Activated naive CD4-positive, alpha-beta T cell treated with anti-CD3 and anti-CD28 coated beads for 36 hours (primary cell): ENCODE measurements at places on chromosomes 1 and 21. TPM values are rescaled to one million over a fixed set of nuclear protein-coding genes. Genes with fewer than 3 reads are reported as not detected.

- DNase-seq, result no peak
Measured at GRCh38 chr1:164673584-164674214, 114.7 kb downstream of the PBX1 start.

DNA sequence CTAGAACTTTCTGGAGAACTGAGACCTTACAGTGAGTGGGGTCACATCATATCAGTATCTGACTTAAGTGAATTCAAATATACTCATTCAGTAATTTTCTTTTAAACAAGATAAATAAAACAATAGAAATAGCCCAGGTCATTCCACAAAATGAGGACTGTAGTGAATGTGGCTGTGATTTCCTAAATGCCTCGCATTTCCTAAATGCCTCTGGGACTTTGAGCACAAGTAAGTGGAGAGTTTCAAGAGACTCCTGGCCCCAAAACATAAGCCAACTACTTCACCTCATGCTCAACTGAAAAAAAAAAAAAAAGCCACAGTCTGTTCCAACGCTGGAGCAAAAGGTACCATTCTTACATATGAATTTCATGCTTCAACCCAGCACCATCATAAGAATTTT lies 81.5 kb downstream of the ZNF281 start:
- no peak for DNase-seq

The CD48 gene
- 338 TPM for total RNA-seq

- DNase-seq, result no peak
Measured at GRCh38 chr1:150568594-150568966, 10.8 kb downstream of the MCL1 start.

DNA sequence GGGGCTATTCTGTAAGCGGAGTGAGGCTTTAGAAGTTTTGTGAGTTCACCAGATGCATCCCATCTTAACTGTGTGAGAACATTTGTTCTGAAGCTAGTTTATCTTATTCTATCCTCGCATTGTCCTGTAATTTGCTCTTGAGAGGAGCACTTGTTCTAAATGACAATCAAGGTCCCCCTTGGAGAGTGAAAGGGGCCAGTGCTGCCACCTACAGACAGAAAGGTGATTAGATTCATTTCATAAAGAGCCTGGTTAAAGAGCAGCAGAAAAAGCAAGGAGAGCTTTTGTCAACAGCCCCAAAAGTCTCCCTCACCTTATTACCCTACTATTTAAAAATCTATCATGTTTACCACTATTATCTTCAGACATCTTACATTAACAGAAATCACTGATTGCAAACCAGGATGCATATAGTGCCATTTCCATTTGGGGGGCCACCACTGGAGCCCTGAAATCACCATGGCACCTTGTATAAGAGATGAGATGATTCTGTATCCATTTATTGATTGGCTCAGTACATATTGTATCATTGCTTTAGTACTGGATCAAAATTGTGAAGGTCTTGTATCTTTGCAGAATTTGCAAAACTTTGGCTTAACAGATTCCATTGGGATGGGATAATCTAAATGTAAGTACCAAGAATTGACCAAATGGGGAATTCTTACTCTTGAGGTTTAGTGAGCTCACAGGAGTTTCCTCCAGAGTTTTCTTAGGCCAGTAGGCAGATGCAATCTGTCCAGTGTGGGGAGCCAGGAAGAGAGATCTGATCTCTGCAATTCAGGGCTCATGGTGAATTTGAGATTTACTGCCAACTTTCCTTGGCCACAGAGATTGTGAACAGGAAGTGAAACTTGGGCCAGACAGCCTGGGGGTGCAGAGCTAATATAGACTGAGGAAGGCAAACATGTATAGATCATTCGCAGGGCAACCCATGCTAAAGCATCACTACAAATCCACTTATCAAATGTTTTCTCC lies 64.3 kb upstream of the TRABD2B start:
- peak; percentile 59 for DNase-seq
